ENCODE measurements at places on chromosomes 7 and 10.
A peak's percentile ranks its signal among the peaks of the same experiment; 100 is the strongest.

DNA sequence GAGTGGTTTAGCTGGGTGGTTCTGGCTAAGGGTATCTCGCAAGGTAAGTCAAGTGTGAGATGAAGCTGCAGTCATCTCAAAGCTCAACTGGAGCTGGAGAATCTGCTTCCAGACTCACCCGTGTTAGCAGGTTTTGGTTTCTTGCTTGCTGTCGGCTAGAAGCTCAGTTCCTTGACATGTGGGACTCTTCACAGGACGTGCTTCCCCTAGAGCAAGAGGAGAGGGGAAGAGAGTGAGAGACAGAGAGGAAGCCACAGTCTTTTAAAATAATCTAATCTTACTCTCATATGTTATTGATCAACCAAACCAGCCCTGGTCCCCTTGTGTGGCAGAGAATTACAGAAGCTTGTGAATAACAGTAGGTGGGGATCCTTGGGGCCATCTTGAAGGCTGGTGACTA, 199.5 kb downstream of the REEP3 start:
- no peak for DNase-seq

DNA sequence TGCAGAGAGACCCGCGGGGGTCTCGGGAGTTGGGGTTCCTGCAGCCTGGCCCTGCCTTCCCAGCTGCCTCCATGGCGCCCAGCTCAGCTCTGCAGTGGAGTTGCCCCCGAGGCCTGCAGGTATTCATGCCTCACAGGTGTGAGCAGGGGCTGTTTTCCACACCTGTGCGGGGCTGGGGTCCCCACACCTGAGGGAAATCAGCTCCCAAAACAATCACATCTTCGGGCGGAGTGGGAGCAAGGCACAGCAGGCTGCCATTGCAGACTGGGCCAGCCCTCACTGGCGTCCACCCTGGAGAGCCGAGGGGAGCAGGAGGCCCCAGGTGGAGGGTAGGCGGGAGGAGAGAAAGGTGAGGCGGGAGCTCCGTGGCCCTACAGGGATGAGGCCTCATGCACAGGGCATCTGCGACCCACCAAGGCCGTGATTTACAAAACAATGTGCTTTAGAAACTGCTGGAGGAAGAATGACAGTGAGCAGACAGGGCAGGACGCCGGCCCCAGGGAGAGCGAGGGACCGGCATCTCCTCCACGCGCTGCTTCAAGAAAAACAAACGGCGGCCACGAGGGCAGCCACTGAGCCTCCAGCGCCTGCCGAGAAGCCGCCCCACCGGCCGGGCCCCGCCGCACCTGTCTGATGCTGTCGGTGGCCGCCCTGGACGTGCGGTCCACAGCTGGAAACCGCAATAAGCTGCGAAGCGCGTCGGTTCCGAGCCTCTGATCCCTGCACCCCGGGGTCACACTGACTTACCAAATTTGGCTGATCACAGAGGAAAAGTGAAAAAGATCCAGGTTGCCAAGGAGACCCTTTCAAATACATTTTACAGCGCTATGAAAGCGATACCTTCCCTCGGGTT, 53.0 kb upstream of the PDGFA start:
- no peak for DNase-seq

- DNase-seq: no peak
Observed at GRCh38 chr7:42854571-42855118, 57.2 kb downstream of the C7orf25 start.

- no peak for DNase-seq
Observed at GRCh38 chr7:46160861-46161260, 239.8 kb upstream of the IGFBP3 start.

DNA sequence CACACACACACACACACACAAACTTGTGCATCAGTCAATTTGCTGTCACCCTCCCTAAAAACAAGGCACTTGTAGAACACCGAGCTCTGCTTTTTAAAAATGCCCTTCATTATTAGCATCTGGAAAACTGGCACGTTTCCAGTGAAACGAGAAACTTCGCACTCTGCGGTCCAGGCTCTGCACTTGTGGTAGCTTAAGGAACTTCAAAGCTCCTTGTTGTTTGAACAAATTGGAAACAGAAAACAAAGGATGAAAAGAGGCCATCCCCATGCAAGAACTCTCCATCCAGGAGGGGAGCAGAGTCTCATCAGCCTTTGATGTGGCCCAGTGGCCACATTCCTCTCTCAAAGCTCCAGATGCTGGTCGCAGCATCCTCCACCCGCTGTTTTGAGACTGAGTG, 105.1 kb downstream of the C10orf90 start:
- DNase-seq: no peak

GRCh38 chr7:132131196-132131595, 445.1 kb downstream of the PLXNA4 start:
- DNase-seq: no peak

- no peak for DNase-seq
Observed at GRCh38 chr10:30556189-30556588, 73.4 kb downstream of the LYZL2 start.

DNA sequence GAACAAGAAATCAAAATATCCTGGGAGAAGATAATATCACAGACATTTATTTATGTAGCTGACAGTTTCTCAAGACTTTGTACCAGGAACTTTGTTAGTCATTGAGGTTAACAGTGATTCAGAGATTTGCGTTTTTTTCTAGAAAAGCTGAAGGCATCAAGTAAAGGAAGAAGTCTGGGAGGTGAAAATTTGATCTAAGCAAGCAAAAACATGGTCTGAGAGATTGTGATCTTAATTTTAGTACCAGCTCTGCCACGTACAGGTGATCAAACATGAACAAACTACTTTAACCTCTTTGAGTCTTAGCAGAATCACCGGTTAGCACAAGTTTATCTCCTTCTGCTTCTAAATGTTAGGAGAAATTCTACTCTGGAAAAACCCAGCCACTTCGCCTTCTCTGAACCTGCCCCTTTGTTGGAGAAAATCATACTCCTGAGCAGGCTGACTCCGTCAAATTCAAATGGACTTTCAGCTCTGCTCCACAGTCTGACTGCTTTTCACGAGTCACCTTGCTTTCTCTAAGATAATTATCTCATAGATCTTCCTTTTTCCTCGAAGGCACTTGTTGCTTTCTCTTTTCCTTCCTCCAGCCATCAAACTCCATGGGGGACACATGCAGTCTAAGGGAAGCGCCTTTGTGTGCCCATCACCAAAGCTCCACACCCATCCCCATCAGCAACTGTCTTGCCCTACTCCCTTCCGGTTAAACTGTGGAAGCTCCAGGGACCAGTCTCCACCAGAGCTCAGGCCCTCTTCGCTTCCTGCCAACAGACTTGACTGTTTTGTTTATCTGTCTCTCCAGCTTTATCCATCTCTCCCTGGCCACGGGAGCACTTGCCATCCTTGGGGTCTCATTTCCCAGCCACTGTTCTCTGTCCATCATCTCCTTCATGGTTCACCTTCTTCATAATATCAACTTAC, 86.3 kb downstream of the PRKCQ start:
- DNase-seq: no peak

DNA sequence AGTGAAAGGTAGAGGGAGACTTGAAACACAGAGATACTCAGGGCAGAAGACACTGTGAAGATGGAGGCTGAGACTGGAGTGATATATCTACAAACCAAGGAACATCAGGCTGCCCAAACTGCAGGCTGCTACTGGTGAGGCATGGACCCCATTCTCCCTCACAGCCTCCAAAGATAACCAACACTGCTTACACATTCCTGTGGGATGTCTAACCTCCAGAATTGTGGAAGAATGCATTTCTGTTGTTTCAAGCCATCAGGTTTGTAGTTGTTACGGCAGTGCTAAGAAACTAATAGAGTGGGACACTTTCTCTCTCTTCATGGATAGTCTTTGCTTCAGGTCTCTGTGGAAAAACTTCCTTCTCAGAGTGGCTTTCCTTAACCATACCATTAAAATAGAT, 182.6 kb upstream of the TMEM106B start:
- no peak for DNase-seq

DNA sequence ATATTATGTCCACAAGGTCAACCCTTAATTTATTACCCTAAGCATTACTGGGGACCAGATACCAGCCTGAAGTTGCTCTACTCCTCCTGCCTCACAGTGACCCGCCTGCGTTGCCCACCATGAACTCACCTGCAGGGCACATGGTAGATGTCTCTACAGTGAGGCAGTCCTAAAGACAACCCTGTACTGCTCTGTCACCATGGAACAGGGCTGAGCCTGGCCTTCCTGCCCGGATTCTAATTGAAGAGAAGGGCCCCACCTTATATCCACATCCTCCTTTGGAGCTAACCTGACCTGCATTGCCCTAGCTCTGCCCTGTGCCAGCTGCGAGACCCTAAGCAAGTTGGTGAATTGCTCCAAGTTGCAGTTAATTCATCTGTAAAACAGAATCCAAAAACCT, 4.1 kb downstream of the SH3PXD2A start:
- no peak for DNase-seq

DNA sequence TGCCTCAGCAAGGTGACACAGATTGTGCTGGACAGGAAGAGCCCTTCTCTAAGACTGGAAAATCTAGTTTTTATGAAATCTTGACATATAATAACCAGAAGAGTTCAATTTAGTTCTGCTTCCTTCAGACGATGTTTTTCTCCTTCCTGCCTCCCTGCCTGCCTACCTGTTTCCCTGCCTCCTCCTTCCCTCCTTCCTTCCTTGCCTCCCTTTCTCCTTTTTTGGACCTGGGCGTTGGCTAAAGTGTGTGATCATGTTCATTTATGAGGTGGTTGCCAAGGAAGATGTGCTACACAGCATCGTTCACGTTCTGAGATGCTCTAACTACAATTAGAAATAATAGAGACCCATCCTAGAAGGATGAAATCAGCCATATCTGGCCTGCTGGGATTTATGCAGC, 224.6 kb downstream of the PHTF2 start:
- no peak for DNase-seq

GRCh38 chr10:49008505-49009198, 69.0 kb upstream of the LRRC18 start:
- no peak for DNase-seq

- no peak for DNase-seq
Observed at GRCh38 chr7:119105381-119105780, 880.9 kb downstream of the ANKRD7 start.

GRCh38 chr7:151769188-151769821, 107.6 kb downstream of the PRKAG2 start:
- no peak for DNase-seq

GRCh38 chr10:60479305-60480020, 89.8 kb upstream of the ANK3 start:
- no peak for DNase-seq

DNA sequence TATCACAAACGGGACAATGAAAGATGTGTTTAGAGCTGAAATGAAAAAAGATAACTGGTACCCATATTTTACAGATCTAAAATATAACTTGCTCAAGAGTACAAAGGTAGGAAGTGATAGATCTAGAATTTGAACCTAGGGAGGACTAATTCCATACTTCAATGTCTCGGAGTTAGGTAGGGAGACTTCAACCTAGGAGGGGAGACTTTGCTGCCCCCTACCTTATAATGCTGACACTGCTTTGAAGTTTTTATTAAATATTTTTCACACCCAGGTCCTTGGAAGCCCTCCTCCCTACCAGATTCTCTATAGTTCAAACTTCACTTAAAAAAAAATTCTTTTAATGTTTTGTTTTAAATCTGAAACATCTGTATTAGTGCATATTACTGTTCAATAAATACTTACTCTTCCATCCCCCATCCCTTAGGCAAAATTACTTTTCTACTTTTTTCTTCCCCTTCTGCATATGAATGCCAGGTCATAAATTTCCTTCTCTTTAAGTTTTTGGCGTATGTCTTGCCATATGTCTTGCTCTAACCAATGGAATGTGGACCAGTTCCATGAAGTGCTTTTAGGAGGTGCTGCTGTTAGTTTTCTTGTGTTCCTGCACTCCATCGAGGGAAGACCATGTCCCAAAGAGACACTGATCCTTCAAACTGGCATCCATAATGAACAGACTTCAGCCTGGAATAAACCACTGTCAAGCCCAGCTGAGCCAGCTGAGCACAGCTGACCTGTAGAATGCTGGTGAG, 57.8 kb downstream of the MICU1 start:
- peak; percentile 18 for DNase-seq

DNA sequence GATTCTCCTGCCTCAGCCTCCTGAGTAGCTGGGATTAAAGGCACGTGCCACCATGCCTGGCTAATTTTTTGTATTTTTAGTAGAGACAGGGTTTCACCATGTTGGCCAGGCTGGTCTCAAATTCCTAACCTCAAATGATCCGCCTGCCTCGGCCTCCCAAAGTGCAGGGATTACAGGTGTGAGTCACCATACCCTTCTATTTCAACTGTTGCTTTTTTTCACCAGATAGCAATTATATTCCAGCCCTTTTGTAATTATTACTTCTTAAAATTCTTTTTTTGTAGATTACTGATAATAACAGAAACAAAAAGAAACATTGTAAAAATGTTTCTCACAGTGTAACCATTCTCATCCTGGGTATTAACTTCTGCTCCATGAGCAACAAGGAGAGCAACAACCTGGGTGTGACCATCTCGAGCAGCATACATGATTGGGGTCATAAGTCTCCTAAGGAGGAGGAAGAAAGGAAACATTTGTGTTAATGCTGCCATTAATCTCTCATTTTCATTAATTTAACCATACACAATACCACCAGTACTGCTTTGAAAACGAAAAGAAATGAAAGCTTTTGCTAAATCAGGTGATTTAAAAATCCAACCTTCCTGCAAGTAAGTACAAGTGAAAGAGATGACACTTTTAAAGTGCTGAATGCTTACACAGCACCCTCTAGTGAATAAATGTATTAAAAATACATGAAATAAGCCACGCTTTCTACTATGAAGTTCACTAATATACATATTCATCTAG, 41.8 kb downstream of the ASZ1 start:
- no peak for DNase-seq

DNA sequence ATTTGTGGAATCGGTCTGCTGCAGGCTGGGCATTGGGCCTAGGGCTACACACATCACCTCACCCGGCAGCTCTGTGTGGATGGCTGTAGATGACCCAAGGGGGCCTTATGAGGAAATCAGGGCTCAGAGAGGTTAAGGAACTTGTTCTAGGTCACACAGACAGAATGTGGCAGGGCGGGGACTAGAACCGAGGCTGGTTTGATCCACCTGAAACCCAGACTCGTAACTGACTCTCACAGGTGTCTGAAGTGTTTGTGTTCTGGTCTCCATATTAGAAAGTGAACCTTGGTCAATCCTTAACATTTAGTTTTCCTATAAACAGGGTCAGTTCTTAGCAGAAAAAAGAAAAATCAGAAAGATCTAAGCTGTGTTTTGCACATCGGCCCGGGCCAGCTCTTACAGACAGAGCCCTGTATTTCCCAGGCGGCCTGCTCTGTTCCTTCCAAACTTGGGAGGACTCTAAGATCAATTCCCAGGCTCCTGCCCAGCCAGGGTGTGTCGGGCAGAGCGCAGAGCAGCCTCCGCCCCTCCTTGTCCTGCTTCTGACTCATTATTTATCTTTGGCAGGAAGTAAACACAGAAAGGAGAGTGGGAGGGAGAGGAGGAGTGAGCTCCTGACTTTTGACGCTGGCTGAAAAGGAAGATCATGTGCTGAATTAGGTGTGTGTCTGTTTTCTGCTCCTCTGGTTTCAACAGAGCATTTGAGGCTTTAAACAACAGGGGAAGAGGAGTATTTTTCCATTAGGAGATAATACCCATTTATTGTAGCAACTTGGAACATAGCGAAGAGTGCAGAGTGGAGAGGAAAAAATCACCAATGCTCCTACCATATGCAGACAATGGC, 74.1 kb downstream of the TACC2 start:
- peak; percentile 57 for DNase-seq
